CD4-positive, alpha-beta T cell treated with Interleukin-17A for 4 hours (primary cell): ENCODE measurements at places on chromosomes 7 and 10.

GRCh38 chr10:3478153-3478552 lies 305.6 kb upstream of the PITRM1 start:
- DNase-seq, result no peak

DNA sequence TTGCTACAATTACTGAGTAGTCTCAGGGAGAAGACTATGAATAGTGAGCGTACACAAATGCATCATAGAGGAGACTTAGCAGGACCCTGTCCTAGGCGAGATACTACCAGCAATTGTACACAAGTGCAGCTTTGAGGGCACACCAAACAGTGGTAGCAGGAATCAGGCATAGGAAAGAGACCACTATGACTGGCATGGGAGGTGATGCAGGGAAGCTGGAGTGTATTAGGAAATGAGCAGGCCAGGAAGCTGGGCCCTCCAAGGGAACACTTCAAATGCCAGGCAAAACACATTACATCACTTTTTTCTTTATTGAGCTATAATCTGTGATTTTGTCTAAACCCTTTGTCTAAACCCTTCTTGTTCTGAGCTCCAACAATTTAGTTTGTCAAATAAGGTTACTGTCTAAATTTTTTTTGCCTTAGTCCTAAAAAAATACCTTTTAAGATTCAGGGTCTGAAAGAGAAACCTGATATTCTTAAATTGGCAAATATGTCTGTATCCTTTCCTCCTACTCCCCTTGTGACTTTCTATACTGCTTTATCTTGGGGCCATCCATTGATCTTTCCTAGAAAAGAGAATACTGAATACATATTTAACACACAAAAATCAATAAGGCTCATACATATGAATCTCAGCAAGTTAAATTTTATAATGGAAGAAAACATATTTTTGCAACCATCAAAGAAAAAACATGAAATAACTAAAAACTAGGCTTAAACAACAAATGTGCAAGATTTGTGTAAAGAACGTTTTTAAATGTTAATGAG lies 193.8 kb upstream of the PHYHIPL start:
- no peak for DNase-seq

DNA sequence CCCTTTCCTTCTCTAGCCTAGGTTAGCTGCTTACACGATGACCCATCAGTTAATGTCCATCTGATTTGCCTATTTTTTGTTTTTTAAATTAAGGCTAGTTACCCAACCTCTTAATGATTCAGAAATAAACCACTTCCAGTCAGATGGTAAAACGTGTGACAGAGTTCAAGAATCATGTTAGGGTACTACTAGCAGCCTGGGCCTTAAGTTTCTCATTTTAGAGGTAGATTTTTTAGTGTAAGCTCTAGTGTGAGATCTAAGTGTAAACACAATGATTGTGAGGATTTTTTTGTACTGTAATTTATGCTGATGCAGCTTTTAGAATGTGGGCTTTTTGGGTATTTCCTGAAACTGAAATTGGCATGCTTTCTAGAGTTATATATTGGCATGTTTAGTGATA lies 130.0 kb downstream of the CDK14 start:
- no peak for DNase-seq

DNA sequence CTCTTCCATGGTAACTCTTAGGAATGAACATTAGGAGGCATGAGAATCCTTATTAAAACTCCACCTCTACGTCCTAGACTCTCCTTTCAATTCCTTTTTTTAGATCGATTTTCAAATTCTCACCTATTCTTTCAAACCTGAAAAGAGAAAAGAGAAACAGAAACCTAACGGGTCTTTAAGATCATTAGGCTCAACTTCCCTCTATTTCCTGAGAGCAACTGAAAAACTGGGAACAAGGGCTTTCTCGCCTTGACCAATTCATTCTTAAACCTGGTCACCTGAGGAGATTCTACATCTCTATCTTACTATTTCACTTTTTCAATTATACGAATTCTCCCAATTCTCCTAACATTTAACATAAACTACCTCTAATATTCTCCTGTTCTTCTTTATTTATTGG lies 2.8 kb downstream of the TFEC start:
- DNase-seq, result no peak

- DNase-seq, result no peak
Observed at GRCh38 chr10:12701696-12702095, 299.8 kb downstream of the CCDC3 start.

GRCh38 chr10:81949283-81949682 lies 74.3 kb downstream of the NRG3 start:
- no peak for DNase-seq

DNA sequence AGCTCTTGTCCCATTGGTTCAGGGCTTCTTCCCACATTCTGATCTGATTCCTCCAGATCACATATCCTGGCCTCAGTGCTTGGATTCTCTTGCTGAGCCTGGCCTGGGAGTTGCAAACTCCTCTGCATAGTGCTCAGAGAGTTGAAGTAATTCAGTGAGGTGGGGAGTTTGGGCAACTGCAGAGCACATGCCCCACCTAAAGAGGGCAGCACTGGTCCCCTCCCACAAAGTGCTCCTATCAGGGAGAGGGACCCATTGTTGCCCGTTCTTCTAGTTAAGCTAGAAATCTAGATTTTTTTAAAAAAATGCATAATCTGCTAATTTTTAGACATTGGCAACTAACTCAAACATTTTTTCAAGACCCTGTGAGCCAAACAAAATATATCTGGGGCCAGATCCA lies 45.1 kb downstream of the CHN2 start:
- no peak for DNase-seq

- no peak for DNase-seq
Observed at GRCh38 chr7:141340991-141341390, 210.2 kb upstream of the AGK start.

GRCh38 chr7:87091487-87092066 lies 32.1 kb upstream of the ELAPOR2 start:
- DNase-seq, result no peak

- no peak for DNase-seq
Observed at GRCh38 chr10:124565565-124566221, 104.1 kb downstream of the LHPP start.

DNA sequence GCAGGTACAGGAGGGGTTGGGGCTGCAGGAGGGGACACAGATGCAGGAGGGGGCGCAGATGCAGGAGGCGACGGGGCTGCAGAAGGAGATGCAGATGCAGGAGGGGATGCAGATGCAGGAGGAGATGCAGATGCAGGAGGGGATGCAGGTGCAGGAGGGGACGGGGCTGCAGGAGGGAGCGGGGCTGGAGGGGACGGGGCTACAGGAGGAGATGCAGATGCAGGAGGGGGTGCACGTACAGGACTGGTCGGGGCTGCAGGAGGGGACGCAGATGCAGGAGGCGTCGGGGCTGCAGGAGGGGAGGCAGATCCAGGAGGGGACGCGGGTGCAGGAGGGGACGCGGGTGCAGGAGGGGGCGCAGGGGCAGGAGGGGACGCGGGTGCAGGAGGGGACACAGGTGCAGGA lies 66.5 kb downstream of the VWA2 start:
- no peak for DNase-seq

GRCh38 chr7:27148756-27149641 lies 1.4 kb upstream of the HOXA6 start:
- DNase-seq, result no peak

DNA sequence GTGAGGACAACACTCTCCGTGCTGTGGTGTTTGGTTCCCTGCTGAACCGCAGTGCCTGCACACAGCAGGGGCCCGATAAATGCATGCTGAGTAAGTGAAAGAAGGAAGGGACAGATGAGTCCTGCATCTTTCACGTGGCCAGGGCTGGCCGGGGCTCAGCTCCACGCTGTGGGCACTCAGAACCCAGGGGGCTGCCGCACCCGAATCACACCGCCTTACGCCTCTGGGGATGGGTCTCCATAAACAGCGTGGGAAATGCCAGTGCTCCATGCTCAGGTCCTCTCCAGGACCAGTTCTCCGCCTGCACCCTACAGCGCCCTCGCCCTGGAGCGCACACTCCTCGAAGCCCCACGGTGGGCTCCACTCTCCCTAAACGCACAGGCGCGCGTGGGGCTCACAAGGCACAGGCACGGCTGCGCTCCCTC lies 38.1 kb downstream of the RASGEF1A start:
- no peak for DNase-seq

GRCh38 chr10:34320265-34320664 lies 494.8 kb downstream of the PARD3 start:
- DNase-seq, result no peak

DNA sequence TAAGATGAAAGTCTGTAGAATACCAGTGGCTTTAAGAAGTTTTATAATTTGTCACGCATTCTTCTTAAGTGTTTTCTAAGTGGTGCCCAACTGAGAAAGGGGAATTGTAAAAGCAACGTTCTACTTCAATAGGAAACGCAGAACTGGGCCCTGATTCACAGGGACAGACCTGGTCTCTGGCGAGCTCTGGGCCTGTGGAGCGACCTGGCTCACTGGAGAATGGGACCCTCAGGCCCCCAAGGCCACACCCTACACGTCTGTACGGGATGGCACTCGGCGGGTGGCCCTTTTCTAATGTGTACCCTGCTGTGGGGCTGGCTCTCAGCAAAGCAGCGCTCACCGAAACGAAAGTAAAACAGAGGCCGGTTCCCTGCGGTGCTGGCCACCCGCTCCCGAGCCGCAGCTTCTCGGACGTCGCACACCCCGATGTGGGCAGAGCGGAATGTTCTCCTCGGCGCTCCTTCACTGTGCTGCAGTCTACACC lies 205.0 kb downstream of the DIP2C start:
- peak; percentile 50 for DNase-seq

DNA sequence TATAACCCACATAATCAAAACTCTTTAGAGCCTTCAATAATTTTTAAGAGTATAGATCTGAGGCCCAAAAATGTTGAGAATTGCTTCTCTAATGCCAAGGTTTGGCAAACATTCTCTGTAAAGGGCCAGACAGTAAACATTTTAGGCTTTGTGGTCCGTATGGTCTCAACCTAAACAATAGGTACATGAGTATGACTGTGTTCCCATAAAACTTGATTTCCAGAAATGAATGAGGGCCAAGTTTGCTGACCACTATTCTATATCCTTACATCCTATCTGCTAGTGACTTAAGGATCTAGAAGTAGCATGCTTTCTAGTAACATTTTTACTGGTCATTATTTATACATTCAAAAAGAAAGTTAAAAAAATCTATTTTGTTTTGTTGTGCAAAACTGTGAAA lies 58.9 kb downstream of the MPP7 start:
- no peak for DNase-seq

DNA sequence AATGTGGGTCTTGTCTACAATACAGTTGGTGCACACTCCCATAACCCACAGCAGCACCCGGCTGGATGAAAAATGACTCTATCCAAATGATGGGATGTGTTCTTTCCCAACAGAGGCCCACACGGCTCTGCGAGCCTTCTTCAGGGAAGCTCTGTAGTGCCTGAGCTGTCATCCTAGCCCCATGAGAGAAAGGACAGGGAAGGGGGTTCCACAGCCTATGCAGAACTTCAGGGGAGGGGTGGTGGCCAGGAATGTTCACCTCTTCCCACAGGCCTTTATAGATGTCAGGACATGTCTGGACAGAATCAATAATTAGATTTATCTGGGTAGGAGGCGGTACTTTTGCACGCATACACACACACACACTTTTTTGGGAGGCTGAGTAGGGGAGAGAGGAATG lies 109.0 kb downstream of the JCAD start:
- no peak for DNase-seq

GRCh38 chr10:111698711-111699110 lies 484.9 kb downstream of the GPAM start:
- DNase-seq, result no peak

DNA sequence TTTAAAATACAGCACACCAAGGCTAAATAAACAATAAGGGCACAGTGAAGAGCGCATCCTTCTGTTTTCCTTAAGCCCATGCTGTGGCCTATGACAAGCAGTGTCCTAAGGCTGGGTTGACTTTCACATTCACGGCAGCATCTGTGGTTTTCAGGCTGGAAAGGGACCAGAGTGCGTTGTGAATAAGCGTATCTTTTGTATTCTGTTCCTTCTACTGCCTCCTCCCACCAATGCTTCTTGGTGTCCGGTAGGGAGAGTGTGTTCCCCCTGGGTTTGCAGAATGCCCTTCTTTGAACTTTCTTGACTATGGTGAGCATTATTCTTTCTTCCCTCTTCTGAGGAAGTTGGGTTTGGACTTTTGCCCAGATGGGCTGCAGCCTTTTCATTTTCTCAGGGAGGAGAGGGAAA lies 73.6 kb downstream of the ABCA13 start:
- no peak for DNase-seq

DNA sequence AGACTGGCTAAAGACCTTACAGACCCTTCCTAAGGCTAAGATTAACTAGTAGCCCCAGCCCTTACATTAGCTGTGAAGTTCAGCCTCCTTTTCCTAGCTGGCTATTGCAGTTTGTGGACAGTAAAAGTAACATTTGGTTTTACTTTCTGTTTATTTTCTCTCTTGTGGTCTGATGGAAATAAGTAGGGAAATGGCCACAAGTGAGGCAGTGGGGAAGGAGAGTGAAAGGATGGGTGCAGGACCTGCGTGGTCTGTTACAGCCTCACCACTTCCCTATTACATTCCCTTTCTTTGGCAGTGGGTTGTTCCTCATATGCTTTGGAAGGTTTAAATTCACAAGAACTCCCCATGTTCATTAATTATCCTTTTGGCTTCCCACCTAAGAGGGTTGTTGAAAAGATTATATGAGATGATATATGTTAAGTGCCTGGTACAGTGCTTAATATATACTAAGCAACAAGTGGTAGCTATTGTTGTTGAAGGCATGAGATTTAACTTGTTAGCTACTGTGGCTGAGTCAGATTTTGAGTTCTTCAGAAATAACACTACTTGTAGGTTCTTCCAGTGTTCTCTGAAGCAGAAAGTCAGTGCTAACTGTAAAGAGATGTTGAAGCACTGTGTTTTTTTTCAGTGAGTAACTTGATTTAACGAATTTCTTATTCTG lies 181.7 kb downstream of the ST7 start:
- DNase-seq, result no peak

DNA sequence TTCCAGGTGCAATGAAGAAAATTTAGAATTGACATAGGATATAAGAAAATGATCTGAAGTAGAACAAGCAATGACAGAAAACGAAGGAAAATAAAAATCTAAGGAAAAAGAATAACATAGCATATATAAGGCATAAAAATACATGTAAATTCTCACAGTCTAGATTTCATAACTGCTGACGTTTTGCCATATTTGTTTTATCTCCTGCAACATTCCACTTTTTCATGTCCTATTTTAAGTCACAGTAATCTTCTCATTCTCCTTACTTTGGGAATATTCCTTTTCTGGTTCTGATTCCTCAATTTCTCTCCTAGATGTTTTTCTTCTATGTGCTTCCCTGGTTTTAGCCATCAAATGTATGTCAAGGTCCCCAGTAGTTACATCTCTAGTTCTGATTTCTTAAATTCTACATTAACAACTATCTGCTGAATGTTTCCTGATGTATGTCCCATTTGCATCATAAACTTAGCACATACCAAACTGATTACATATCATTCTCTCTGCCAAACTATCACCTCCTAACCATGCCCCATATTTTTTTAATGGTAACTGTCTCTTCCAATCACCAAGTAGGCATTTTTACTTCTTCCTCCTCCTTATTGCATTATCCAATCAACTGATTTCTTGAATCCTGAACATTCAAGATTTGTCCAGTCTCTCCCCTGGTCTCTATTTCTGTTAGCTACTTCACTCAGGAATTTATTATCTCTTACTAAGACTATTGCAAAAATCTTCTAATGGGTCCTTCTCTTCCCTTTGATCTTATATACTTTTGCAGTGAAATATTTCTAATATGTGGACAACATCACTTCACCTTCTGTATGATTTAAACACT lies 171.3 kb downstream of the DNAJC1 start:
- no peak for DNase-seq
